Femur (tissue), 1 donor: ENCODE measurements at places on chromosomes 5 and 9.

GRCh38 chr5:82975396-82975795, 101.8 kb downstream of the TMEM167A start:
- DNase-seq: no peak

DNA sequence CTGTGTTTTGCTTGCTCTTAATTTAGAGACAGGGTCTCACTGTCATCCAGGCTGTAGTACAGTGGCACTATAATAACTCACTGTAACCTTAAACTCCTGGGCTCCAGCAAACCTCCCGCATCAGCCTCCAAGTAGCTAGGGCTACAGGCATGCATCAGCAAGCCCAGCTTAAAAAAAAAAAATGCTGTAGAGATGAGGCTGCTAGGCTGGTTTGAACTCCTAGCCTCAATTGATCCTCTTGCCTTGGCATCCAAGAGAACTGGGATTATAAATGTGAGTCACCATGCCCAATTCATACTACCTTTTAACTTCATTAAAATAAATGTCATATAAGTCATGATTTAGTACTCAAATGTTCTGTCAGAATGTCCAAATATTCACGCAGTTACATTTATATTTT, 2195.7 kb upstream of the C9orf72 start:
- no peak for DNase-seq

DNA sequence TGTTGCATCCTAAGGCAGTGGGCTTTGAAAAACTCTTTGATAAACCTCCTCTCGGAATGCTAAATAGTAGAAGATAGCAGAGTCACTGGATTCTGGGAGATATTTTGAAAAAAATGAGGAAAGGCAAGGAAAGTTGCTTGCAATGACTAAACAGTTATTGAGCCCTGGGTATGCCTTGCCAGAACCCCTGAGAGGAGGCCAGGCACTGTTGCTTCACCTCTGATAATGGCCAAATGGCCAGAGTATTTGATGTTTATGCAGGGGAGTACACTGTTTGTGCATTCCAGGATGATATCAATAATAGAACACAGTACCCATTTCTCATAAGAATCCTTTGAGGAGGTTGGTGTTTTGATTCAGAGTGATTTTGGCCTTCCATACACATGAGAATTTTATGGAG, 935.1 kb upstream of the WWC1 start:
- no peak for DNase-seq

- no peak for DNase-seq
Observed at GRCh38 chr5:84478603-84479002, 93.9 kb upstream of the EDIL3 start.

DNA sequence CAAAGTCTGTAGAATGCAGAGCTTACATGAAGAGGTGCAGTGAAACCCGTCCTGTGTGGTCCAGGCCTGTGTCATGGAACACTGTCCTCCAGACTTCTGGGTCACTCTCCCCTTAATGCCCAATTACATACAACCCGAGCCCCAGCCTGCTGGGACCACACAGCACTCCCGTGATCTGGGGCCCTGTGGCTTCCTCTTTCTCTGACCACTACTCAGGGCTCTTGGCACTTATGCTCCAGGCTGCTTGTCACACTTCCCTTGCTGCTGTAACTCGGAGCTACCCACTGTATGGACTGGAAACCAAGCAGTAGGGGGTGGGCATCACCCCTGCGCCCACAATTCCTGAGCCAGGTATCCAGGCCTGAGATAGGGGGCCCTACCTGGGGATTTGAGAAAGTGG, 10.3 kb upstream of the IL3 start:
- peak; percentile 24 for DNase-seq

DNA sequence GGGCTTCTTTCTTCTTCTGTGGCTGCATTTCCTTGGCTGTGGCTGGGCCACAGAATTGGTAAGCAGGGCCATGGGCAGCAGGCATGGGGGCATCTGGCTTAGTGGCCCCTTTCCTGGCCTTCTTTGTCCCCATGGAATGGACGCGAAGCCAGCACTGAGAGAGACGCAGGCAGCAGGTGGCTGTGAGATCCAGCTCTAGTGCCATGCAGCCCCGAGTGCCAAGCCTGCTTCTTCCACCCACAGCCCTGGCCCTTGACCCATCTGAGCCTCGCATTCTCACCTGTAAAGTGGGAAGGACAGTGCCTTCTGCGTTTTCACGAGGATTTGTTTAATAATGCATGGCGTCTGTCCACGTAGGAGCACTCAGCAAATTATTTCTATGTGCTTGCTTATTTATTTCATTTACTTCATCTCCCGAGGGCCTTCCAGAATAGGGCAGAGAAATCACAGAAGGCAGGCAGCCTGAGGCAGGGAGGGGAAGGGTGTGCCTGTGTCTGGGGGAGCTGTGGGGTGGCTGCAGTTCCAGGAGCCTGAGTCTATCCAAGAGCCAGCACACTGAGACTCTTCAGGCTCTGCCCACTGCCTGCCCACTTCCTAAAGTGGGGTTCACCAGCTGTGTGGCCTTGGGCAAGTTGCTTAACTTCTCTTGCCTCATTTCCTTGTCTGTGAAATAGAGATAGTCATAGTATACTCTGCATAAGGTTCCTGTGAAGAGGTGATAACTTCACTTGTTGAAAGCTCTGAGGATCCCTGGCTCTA, 55.2 kb downstream of the NTNG2 start:
- DNase-seq: no peak
